CD4-positive, alpha-beta T cell treated with Interleukin-4 for 1 hour (primary cell): ENCODE measurements at places on chromosomes 11 and 22.

DNA sequence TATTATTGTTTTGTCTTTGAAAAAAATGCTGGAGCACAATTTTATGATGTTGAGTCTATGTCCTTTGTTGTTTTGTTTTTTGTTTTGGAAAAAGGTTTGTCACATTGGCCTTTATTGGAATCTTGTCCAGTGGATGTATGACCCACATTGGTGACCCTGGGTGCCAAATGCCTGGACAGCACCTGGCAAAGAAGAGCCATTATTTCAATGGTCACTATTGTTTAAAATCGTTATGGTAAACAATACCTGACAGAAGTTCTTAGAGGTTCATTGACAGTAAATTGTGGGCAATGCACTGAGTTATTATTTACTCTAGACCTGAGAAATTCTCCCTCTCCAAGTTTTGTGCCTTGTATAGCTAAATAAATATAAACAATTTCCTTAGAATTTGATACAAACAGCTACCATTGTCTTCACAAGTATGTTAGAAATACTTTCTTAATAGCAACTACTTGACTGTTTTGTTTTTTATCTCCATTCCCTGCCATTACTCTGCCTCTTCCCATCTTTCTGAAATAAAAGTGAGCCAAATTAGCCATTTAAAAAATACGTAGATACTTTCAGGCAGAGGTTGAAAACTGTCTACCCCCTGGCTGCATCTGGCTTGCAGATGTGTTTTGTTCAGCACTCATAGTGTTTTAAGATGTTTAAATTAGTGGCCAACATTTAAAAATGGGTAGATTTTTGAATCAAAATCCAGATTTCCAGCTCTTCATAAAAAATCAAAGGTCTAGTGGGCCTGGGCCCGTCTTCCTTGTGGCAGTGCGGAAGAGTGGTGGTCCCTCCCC, 39.9 kb downstream of the BMAL1 start:
- DNase-seq = no peak

- DNase-seq = no peak
These were observed 61.8 kb downstream of the SMIM38 start for GRCh38 chr11:69217276-69218105.

GRCh38 chr11:35045236-35045820, 93.6 kb upstream of the CD44 start:
- peak; percentile 96 for DNase-seq

DNA sequence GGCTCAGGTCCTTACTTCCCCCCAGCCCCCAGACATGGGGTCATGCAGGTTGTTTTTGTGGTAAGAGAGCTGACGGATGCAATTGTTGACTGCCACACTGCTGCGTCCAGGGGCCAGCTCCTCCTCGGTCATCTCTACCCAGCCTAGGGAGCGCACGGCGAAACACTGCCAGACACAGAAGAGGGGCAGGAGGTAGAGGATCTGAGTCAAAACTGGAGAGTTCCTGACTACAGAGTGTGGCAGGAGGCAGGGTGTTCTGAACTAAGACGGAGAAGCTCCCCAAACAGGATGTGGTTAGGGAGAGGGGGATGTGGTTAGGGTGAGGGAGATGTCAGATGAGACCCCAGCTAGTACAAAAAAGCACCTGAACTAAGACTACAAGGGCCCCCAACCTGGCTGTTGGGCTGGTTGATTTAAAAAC, 12.3 kb downstream of the SMPD1 start:
- DNase-seq = peak; percentile 86

GRCh38 chr11:75031771-75032549, 43.2 kb downstream of the NEU3 start:
- DNase-seq = peak; percentile 40

GRCh38 chr22:38070250-38070921, 13.2 kb downstream of the PICK1 start:
- no peak for DNase-seq

GRCh38 chr11:62788991-62789390, 1.8 kb downstream of the TMEM179B start:
- DNase-seq = no peak

- no peak for DNase-seq
These were observed 22.5 kb upstream of the CLDN5 start for GRCh38 chr22:19546680-19547079.

- no peak for DNase-seq
These were observed 713.9 kb downstream of the ETS1 start for GRCh38 chr11:127873478-127873877.

- no peak for DNase-seq
These were observed 26.4 kb downstream of the APOL3 start for GRCh38 chr22:36134182-36134581.

DNA sequence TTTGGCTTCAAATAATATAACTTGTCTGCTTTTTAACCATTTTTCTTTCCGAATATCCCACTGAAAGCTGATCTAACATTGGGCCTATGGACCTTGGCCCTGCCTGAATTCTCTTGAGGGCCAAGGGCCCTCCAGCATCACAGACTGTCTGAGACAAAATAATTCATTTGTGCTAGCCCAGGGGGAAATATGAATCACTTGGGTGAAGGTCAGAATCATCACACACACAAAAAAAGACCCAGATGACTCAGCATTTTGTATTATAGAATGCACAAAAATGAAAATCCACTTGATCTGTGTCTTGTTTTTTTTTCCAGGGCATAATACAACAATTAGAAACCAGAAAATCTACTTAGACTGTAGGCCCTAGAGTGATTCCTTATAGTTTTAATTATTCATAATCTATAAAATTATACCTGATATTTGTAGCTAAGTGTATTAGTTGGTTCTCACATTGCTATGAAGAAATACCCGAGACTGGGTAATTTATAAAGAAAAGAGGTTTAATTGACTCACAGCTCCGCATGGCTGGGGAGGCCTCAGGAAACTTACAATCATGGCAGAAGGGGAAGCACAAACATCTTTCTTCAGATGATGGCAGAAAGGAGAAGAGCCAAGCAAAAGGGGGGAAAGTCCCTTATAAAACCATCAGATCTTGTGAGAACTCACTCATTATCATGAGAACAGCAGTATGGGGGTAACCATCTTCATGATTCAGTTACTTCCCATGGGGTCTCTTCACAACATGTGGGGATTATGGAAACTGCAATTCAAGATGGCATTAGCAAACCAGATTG, 15.6 kb upstream of the RDX start:
- no peak for DNase-seq

DNA sequence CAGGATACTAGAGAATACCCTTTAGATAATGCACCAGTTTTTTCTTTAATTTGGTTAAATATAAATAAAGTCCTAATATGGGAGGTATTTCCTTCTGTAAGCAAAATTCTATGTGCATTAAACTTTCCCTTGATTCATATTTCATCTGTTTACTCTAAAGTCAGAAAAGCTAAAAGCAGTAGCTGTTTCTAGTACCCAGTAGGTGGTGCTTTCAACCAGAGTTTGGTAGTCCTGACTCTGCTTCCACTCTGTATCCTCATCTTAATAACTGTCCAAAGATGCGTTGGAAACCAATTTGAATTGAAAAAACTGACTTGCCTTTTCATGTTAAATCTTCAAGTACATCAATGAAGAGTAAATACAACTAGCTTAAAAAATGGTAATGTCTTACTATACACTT, 1065.2 kb downstream of the JRKL start:
- no peak for DNase-seq

DNA sequence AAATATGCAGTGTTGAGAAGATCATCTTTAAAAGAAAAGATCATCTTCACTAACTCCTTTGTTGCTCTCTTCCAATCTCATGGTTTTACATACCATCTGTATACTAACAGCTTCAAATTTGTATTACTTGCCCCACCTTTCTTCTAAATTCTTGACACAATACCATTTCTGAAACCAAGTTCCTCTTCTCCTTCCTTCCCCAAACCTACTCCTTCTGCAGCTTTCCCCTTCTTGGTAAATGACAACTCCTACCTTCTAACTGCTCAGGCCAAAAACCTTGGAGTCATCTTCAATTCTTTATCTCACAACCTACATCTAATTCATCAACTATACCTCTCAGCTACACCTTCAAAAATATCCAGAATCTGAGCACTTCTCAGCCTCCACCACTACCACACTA, 9.3 kb downstream of the PRCP start:
- DNase-seq = no peak

- peak; percentile 35 for DNase-seq
These were observed 504 bp downstream of the CFL1 start for GRCh38 chr11:65857500-65857852.

DNA sequence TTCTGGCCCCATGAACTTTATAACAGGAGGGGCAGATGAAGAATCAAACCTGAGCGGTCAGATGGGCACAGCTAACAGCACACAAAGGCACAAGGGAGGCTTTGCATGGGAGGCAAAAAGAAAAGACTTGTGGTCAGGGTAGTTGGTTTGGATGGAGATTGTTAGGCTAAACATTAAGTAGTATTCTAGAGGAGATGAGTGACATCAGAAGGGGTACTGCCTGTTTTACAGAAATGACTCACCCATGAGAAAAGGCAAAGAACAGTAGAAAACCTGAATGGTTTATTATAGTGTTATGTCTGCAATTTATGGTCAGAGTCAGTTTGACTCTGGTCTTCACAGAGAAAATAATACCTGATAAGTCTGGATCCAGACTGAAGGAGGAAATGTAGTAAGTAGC, 129.8 kb upstream of the KIRREL3 start:
- no peak for DNase-seq

DNA sequence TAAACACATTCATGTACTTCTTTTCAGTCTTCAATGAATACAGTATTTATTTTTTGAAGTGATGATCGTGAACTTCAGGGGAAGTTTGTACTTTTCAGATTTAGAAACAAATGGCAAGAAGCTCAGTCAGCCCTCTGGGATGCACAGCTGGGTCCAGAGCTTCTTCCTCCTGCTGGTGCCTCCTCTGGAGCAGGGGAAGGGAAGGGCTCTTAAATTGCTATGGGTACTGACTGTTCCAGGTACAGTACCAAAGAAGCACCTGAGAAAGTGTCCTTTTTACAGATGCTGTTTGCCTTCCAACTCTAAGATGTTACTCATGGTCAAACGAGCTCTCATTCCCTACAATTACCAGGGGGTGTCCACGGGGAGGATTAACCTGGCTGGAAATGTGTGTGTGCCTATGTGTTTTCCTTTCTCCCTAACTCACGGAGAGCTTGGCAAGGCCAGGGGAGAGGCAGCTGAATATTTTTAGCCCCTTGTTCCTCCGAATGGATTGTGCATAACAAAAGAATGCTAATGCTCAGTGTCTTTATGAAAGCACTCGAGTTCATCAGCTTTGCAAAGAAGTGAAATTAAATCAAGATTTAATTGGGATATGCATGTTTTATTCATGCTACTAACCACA, 313.7 kb upstream of the CADM1 start:
- DNase-seq = no peak

GRCh38 chr11:64057890-64058289, 22.2 kb downstream of the FLRT1 start:
- DNase-seq = no peak

DNA sequence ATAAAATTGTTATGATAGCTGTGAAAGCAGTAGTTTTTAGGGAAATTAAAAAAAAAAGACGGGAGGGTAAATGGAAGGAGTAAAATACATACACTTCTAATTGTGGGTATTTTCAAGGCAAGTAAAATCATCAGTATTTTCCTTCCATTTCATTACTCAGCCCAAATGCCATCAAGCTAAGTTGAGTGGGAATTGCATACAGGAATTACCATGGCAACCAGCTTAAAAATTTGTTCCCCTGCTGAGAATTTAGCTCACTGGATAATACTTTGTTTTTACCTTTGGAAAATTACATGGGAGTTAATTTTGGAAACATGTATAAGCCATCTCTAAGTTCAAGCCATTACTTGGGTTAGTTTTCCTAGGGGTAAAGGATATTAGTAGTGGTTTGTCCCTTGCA, 1873.4 kb downstream of the LRRC4C start:
- no peak for DNase-seq

- DNase-seq = no peak
These were observed 168.6 kb upstream of the E2F8 start for GRCh38 chr11:19409307-19409706.

- DNase-seq = no peak
These were observed at the start of gene APOL4 for GRCh38 chr22:36201630-36202319. Gene APOL4 (minus strand): TSS chr22:36201809. CDS start chr22:36201734, 75 bp downstream.

- no peak for DNase-seq
These were observed 24.1 kb downstream of the RGL4 start for GRCh38 chr22:23714596-23715578.

DNA sequence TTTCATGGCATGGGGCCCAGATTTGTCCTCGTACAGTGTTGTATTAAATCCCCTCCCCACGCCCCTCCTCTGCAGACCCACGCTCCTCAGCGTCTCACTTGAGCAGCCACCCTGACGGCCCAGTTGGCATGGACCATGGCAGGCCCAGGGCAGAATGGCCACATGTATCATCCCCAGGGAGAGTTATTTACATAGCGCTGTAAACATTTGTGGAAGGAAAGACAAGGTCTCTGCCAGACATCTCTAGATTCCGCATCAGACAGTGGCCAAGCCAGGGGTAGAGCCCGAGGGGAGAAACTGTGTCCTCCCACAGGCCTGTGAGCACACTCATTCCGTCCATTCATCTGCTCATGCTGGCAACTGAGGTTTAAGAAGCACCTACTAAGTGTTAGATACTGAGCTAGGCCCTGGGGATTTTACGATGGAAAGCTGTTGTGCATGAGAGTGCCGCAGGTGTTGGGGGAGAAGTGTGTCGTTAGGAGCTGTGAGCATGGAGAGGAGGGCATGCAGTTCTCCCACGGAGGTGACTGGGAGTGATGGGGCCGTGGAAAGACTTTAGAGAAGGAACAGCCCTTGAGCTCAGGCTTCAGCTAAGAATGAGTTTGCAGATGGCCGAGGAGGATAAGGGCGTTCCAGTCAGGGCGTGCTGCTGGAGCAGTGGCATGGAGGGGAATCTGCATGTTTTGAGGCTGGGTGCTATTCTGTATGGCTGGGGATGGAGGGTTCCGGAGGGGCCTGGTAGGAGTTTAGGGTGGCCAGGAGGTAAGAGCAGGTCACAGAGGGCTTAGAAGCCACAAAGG, 94.9 kb downstream of the GRIK4 start:
- no peak for DNase-seq

- DNase-seq = no peak
These were observed 139.8 kb upstream of the CEP126 start for GRCh38 chr11:101775033-101775432.

- DNase-seq = no peak
These were observed 34.7 kb downstream of the PISD start for GRCh38 chr22:31627223-31627731.

DNA sequence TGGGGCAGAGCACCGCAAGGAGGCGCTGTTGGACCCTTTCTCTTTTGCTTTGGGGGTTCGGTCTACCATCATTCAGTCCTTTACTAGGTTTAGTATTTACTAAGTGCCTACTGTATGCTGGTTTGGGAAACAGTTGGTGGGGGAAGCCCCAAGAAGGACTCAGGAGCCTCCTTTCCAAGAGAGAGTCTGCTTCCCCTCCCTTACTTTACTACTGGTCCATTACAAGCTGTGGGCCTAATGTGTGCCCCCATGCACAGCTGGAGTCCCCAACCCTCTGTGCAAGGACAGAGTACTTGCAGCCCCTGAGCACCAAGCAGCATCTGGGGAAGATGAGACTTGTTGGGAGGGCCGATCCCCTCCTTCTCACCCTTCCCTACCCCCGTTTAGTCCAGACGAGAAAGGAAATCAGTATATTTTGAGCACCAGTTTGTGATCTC, 876 bp upstream of the UBE2L6 start:
- peak; percentile 89 for DNase-seq
